ENCODE measurements at places on chromosomes 5 and 9.

- DNase-seq = peak; percentile 15
These were observed 830 bp downstream of the PRRC1 start for GRCh38 chr5:127518319-127518621.

GRCh38 chr9:35203528-35203927 is 41.7 kb downstream of the UNC13B start:
- DNase-seq = no peak

GRCh38 chr9:89022001-89022759 is 30.9 kb downstream of the S1PR3 start:
- DNase-seq = no peak

DNA sequence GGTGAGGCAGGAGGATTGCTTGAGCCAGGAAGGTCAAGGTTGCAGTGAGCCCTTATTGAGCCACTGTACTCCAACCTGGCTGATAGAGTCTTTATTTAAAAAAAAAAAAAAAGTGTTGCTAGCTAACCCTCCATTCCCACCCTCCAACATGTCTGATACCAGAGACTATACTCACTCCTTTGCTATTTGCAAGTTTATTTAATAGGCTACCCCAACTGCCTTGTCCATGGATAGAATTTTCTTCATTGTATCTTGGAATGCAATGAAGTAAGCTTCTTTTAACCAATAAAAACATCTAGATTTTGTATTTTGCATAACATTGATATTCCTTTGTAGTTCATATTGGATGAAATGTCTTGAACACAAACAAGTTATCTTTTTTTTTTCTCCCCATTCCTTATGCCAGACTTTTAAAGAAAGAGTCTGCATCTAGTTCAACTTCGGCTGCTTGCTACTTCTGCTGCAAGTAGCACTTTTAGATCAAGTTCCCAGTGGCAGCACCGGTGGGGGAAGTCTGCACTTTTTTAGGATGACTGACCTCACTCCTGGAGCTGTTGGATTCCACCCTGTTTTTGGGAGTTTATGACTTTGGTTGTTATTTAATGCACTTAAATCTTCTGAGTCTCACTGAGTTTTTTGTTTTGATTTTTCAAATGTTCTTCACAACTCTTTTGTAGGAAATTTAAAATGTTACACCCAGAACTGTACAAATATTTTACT is 112.5 kb downstream of the UHRF2 start:
- DNase-seq = no peak

DNA sequence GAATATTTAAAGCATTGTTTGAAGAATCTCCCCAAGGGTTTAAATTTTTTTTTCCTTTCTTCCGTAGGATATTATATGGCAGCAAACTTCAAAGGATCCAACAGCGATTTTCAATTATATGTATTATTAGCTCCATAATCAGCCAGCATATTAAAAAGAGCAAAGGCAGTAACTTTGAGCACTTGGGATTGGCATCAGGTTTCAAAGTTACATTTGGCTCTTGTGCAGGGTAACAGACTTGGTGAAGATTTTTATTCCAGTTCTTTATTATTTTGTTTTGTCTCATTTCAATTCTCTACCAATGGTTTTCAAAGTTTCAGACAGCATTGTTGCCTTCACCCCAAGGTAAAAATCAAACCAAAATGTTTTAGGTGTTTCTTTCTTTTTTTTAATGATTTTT is 116.7 kb upstream of the ZNF366 start:
- DNase-seq = no peak

- peak; percentile 37 for DNase-seq
These were observed 485.7 kb upstream of the TUSC1 start for GRCh38 chr9:26163931-26164330.

GRCh38 chr9:118305331-118305730 is 601.1 kb downstream of the TLR4 start:
- no peak for DNase-seq

- no peak for DNase-seq
These were observed 27.4 kb upstream of the CEP120 start for GRCh38 chr5:123450640-123451039.
